MCF 10A (cell line): ENCODE measurements at places on chromosomes 6 and 20.

- no peak for DNase-seq
These were observed 29.5 kb upstream of the ZNF217 start for GRCh38 chr20:53623134-53623453.

DNA sequence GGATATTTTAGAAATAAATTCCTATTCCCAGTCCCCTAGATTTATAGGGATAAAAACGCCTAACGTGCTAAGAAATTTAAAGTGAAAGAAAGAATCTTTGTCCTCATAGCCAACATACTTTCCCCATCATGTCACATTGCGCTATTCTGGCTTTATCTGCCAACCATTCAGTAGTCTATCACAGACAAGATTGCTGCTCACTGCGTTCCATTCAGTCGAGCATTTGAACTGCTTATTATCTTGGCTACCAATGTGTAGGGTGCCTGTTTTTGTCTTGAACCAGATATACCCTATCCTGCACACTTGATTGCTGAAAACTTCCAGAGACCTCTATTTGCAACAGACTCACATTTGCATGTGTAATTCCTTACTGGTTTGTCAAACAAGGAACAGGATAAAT, 751.5 kb downstream of the EPHA7 start:
- no peak for DNase-seq

DNA sequence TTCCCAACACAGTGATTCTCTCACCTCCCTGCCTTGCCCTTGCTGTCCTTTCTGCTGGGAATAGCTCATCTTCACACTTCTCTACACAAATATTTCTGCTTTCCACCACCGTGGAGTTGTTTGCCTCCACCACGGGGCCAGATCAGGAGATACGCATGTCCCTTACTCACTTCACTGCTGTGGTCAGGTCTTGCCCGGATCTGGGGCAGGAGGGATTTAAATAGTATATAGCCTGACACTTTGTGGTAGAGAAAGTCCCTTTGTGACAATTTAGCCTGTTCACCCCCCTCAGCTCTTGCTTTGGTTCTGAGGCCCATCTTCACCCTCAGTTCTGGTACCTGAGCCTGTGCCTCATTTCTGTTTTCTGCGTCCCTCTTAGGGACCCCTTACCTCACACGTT, 92.6 kb upstream of the PREP start:
- no peak for DNase-seq

DNA sequence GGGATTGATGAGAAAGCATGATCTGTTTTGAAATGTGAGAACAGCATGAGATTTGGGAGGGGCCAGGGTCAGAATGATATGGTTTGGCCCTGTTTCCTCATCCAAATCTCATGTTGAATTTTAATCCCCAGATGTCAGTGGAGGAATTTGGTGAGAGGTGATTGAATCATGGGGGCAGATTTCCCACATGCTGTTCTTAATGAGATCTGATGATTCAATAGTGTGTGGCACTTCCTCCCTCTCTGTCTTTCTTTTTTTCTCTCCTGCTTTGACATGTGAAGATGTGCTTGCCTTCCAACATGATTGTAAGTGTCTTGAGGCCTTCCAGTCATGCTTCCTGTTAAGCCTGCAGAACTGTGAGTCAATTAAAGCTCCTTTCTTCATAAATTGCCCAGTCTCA, 1060.3 kb upstream of the CITED2 start:
- no peak for DNase-seq

DNA sequence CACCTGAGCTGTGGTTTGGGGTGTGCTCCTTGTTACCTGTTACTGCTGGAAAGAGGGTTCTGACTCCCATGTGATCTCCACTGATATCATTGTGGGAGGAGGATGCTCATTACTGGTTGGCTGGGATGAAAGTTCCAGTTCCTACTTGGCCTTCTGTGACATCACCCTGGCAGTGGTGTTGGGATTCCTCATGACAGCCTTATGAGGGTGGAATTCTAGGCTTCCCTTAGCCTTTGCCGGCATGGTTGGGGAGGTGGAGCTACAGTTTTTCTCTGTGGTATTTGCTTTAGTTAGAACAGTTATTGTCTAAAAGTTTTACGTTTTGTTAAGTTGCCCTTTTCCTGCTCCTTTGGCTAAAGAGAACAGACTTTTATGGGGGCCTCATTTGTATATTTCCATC, 112.1 kb downstream of the AFG1L start:
- no peak for DNase-seq

DNA sequence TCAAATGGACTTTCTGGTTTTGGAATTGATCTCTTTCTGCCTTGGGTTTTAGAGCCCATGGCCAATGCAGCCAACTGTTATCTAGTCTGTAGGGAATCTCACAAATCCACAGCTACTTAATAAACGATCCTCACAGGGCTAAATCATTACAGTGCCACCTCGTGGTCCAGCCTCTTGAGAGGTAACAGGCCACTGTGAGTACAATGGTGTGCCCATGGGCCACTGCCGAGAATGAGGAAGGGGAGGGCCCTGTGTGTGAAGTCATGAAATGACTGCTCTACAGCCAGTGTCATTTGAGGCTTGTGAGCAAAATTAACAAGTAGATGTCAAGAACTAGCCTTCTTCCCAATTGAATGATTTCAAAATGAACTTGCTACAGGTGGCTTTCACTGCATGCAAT, 54.3 kb upstream of the GMPR start:
- DNase-seq, result peak; percentile 63

- DNase-seq, result peak; percentile 76
These were observed 67.7 kb upstream of the ZNFX1 start for GRCh38 chr20:49345524-49345923.

- peak; percentile 82 for DNase-seq
These were observed 7.1 kb downstream of the MOCS1 start for GRCh38 chr6:39927159-39927558.

GRCh38 chr20:3712279-3712873, at the start of gene SIGLEC1:
Gene SIGLEC1, minus strand, starts transcription at chr20:3712600. Its CDS starts 5,472 bp downstream, at chr20:3707128.
- DNase-seq, result no peak

DNA sequence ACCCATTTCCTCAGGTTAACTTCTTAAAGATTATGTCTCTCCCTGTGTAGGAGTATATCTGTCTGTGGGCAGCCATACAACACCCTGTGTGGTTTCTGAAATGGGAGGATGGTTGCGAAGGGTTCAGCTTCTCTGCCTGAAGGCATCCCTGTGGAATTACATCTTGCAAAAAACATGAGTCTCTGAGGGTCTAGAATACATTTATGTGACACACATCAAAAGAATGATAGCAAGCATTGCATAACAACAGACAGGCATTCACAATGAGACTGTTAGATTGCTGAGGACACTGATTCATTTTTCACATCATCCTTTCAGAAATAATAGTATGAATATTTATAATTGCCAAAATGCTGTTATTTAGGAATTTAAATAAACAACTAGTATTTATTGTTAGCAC, 670.9 kb downstream of the HTR1B start:
- DNase-seq, result peak; percentile 61

GRCh38 chr6:140732991-140733390, 1358.5 kb upstream of the CITED2 start:
- no peak for DNase-seq

DNA sequence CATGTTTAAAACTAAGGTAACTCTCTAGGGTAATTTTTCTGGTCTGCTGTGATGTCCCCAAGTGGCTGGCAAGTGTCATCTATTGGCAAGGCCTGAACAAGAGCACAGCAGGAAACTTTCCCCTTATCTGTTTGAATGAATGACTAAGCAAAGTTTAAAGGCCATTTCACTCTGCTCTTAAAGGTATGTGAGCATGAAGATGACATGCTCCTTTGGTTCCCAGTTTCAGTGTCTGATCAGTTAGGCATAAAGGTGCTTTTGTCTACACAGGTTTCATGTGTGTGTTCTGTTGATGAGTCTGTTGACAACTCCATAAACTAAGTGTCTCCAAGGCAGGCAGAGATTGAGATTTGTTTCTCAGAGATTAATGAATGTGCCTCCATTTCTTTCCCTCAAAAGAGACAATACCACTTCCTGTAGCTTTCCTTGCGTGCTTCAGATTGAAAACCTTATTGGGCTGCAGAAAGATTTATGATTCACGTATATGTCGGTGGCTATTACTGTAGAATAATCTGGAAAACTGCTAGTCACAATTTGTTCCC, 83.9 kb downstream of the MAP3K7 start:
- no peak for DNase-seq

GRCh38 chr6:30981942-30982772, 1.4 kb upstream of the MUC21 start:
- peak; percentile 81 for DNase-seq

- DNase-seq, result no peak
These were observed 242.7 kb downstream of the SOX4 start for GRCh38 chr6:21836277-21836676.

- DNase-seq, result peak; percentile 35
These were observed 39.6 kb upstream of the GFOD1 start for GRCh38 chr6:13526727-13527670.

DNA sequence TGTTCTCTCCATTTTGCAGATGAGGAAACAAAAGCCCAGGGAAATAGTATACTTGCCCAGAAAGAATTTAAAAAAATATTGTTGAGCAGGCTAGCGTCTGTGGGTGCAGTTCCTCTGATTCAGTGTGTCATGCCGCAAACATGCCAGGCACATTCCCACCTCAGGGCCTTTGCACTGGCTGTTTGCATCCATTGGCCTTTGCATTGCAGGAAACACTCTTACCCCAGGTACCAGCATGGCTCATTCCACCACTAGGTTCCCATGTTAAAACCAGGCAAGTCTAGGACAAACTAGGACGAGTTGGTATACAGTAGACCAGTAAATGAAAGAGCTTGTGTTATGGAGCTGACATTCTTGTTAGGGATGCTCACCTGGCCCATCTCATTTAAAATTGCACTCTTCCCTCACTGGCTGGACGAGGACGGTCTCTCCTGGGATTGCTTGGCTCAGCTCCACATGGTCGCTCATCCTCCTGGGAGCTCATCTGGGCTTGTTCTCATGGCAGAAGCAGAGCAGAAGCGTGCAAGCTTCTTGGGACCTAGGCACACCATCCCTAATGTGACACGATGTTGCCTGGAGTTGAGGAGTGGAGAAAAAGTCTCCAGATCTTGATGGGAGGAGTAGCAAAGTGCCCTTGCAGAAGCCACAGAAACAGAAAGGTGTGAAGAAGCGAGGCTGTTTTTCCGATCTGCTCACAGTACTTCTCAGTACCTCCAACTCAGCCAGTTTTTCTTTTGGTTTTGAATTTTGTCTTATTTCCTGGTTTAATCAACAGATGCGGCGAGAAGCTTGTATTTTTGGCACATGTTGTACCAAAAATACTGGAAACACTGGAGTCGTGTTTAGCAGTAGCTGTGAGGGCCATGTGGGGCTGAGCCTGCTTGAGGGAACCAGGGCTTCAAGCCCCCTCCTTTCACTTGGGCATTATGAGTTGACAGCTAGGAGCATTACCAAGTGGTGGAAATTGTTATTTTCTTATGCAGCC, 13.9 kb downstream of the ZNF831 start:
- no peak for DNase-seq

- peak; percentile 83 for DNase-seq
These were observed 61.7 kb downstream of the UTRN start for GRCh38 chr6:144346719-144347447.

DNA sequence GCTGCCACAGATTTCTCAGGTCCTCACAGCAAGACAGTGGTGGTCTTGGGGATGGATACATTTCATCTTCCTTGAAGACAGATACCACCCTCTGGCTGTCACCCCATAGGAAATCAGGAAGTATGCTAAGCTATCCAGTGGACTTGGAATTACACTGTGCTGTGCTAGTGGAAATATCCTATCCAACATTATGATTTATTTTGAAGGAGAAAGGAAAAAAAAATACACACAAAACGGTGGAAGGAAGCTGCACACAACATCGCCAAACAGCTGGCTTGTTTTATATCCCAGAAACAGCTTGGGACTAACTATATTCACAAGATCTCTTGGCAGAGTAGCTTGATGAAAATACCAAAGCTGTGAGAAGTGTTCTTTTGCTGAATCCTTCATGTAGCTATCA, 257.6 kb downstream of the LAMA2 start:
- DNase-seq, result no peak

GRCh38 chr20:13220904-13221297, at the start of gene ISM1:
Gene ISM1, plus strand, starts transcription at chr20:13221274. Its CDS starts 503 bp downstream, at chr20:13221777.
- no peak for DNase-seq

DNA sequence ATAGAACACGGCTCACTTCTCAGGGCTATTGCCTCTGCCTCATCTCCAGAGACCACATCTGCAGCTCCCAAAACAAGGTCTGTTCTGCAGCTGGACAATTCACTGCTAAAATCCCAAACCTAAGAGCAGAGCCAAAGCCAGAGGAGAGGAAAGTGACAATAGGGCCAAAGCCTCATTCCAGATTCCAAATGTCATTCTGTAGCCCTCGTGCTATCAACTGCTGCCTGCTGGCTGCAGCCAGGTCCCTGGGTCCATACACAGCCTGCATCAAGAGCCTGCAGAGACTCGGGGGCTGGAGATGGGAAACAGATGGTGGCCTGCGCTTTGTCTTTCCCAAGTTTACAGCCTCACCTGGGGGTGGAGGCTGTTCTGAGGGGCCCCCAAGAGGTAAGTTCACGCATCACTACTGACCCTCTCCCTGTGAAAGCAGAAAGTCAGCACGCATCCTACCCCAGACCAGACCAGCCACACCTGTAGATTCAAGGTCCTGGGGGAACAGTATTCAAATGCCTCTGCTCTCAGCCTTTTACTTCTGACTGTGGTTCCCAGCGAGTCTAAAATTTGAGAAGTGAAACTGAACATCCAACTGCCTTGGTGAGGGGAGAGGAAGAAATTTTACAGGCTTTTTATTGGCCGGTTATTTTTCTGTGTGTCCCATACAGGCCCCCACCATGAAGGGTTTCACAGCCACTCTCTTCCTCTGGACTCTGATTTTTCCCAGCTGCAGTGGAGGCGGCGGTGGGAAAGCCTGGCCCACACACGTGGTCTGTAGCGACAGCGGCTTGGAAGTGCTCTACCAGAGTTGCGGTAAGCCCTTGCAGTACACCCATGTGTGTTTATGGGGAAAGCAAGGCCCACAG, at the start of gene LY86:
Gene LY86 (plus strand): TSS at position 657 of the 860 bp plus-strand sequence. CDS start 15 bp downstream, at position 672.
- DNase-seq, result no peak

DNA sequence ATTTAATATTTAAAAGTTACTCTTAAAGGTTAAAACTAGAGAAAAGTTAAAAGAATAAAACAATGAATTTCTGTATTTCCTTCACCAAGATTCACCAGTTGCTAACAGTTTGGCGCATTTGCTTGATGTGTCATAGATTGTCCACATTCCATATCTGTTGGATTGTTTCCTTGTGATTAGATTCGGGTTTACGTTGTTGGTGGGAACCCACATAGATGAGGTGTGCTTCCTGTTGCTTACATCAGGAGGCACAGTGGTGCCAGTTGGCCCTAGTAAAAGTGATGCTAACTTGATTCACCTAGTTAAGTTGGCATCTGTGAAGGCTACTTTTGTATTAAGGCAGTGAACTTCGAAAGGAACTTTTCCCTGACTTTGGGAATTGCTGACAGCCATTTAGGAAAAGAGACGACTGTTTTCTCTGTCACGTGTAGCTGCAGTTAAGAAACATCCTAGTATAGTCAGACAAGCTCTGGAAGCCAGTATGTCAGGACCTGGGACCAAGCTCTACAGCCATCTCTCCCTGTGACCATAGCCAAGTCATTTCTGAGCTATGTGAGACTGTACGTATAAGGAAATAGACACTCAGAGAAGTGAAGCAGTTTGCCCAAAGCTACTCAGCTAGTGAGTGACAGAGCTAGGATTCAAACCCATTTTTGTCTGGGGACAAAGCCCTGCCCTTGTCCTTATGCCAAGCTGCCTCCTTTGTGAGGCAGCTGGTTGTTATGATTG, 49.0 kb downstream of the PPARD start:
- DNase-seq, result peak; percentile 79
